EH (cell line): ENCODE measurements at places on chromosomes 2 and 18.

- peak; percentile 86 for DNase-seq
Observed at GRCh38 chr18:57803103-57803969, at the start of gene ATP8B1. TSS of gene ATP8B1 (minus strand) at chr18:57803315. CDS start at chr18:57731807, 71,508 bp downstream.

DNA sequence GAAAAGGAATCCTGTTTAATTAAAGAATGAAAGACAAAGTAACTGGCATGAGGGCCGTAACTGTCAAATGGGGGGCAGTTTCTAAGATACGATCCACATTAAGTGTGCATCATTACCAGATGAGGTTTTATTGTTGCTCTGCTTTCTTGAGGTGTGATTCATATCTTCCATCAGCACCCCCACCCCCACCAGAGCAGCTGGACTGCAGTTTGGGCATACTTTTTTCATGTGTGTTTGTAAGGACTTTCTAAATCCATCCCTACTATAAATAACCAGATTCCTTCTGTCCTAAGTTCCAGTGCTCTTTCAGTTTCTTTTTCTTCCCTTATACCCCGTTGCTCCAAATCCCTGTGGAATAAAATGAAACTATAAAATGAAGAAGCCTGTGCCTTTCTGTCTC lies 142.1 kb downstream of the CDCA7 start:
- peak; percentile 79 for DNase-seq

GRCh38 chr2:81513328-81513727 lies 1208.8 kb upstream of the LRRTM1 start:
- DNase-seq = no peak

DNA sequence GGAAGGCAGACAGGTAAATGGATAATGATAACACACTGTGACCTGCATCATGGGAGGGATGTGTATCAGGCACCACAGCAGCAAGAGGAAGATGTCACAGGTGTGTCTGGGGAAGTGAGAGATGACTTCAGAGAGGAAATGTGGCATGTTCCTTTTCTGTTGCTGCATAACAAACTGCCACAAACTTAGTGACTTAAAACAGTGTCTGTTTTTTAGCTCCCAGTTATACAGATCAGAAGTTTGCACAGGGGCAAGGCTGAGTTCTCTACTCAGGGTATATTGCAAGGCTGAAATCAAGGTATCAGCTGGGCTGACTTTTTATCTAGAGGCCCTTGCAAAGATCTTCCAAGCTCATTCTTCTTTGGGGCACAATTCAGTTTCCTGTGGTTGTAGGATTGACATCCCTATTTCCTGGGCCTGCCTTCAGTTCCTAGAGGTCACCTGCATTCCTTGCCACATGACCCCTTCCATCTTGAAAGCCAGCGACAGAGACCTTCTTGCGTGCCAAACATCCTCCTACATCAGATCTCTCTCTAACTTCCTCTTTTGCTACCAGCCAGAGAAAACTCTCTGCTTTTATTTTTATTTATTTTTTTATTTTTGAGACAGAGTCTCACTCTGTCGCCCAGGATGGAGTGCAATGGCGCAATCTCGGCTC lies 2.1 kb upstream of the MAP3K2 start:
- DNase-seq = no peak

- no peak for DNase-seq
Observed at GRCh38 chr2:157246765-157247407, 10.6 kb upstream of the GALNT5 start.
